HuH-7.5 (cell line): ENCODE measurements at places on chromosomes 13 and 19.

- no peak for DNase-seq
These were observed 442.2 kb upstream of the KLF12 start for GRCh38 chr13:74576420-74576819.

- DNase-seq, result no peak
These were observed 634 bp upstream of the DIAPH3 start for GRCh38 chr13:60164234-60164889.

DNA sequence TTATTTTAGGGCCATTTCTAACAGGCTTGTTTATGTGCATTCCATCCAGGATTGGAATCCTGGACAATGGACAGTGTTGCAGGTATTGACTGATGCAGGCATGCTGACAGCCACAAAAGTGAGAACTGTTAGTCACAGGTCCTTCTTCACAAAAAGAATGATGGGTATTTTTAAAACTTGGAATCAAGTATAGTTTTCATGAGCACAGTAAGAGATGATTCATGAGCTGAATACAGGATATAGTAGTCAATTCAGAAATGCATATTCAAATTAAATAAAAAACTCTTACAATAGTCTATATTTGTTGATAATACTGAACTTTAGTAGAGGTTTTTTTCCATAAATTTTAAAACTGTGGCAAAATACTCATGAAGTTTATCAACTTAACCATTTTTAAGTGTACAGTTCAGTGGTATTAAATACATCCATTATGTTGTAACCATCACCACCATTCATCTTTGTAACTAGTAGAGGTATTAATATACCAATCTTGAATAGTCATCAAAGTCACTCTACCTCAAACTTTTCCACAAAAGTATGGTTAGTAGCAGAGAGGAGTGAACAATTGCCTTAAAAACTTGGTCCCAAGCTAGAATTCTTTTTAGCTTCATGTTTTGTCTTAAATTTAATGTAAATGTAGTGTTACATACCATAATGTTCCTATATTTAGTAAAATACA lies 79.5 kb downstream of the KCNRG start:
- no peak for DNase-seq

GRCh38 chr19:14023404-14024235 lies 4.3 kb upstream of the RLN3 start:
- DNase-seq, result peak; percentile 84

DNA sequence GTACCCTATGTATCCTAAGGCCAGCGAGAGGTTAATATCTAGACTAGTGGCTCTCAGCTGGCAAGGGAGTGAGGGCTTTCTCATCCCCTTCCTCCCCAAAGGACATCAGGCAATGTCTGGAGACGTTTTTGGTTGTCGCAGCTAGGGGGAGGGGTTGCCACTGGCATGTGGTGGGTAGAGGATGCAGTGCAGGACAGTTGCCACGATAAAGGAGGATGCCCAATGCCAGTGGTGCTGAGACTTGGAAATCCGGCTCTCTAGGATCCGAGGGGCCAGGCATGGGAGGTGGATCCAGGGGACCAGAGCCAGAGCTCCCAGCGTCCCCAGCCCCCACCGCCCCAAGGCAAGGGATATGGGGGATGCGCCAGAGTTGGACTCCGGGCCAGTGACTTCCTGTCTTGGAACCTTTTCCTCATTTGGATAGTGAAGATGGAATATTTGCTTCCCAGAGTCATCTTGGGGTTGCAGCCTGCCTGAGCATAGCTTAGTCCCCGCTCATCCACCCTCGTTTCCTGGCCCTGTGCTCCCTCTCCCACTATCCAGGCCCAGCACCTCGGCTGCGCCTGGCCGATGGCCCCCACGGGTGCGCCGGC lies 4.9 kb downstream of the SSC5D start:
- DNase-seq, result no peak

DNA sequence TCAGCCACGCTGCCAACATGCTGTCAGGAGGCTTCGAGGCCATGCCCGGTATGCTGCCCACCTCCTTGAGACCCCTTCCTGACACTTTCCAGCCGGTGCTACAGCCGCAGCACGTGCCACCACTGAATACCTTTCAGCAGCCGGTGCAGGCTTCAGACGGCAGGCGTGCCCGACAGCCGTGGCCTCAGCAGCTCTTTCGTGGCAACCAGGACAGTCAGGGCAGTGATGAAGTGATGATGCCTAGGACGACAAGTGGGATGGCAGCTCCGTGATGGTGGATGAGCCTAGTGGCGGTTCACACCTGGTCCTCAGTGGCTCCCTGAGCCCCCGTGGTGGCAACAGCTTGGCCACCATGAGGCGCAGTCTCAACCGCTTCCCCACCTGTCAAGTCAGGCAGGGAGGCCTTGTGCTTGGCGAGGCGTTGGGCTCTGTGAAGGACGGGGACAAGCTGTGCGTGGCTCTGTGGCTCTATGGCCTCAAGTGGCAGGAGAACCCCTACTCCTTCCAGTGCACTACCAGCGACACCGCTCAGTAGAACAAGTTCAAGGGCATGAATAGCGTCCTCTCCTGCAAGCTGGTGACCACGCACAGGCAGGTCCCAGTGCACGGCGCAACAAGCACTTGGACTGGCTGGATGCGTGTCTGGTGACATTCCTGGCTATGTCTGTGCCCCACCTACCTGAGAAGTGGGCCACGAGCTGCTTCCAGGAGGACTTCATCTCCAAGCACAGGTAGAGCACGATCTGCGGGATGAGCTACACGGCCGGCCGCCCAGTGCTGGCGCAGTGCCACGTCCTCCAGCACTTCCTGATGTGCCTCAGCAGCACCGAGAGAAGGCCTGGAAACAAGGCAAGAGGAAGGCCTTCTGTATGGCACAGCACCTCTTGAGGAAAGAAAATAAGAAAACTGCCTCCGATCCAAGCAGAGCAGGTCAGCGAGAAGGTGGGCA lies 18.2 kb upstream of the ZNF14 start:
- DNase-seq, result no peak

DNA sequence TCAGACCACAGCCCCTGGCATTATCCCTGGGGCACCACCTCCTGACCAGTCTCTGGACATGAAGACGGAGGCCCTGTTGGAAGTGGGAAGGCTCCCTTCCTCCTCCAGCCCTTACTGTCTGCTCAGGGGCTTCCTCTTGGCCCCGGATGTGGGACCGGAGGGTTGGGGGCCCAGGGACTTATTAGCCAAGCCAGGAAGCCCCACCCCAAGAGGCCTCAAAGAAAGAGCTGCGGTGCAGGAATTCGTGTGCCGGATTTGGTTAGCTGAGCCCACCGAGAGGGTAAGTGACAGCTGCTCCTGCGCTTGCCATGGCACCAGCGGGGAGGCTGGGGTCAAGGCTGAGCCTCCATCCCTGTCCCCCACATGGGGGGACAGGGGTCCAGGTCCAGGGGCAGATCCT lies at the start of gene RETN:
RETN (plus strand) TSS at position 208 of the 400 bp plus-strand sequence. CDS start 278 bp downstream, outside the sequence.
- DNase-seq, result no peak

GRCh38 chr13:77861741-77862140 lies 56.9 kb downstream of the EDNRB start:
- DNase-seq, result no peak

GRCh38 chr13:108427355-108427754 lies 157.8 kb downstream of the TNFSF13B start:
- no peak for DNase-seq

DNA sequence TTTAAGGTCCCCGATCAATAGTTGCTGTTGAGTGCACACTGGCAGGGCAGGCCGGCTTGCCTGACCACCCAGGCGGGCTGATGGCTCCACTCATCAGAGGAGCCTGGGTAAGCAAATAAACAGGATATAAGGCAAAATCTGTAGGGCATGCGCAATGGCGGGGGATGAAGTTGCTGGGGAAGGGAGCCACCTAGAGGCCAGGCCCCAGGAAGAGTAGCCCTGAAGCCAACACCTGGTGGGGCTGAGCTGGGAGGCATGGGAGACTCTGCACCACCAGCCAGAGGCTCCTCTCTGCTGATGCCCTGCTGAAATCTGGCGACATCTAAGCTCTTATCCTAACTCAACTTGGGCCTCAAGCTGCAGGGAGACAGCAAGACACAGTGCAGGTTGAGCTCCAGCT lies 324.3 kb downstream of the ZNF536 start:
- DNase-seq, result peak; percentile 49

DNA sequence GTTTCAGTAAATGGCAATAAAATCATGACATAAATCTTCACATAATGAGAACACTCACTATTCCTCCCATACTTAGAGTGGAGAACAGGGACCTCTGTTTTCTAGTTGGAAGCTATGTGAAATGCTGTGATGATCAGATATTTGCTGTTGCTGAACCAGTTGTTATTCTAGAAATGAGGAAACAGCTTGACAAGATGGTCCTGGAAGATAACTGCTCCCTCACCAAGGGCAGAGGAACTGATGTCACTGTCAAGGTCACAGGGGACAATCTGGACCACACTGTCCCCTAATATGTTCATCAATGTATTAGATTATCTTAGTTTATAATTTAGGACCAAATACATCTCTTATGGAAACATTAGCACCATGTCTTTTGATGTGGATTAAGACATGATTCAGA lies 1173.3 kb downstream of the PCDH17 start:
- no peak for DNase-seq

GRCh38 chr19:56927791-56928207 lies 87.3 kb upstream of the PEG3 start:
- no peak for DNase-seq

- no peak for DNase-seq
These were observed 9.3 kb downstream of the NHLRC3 start for GRCh38 chr13:39047560-39047959.

DNA sequence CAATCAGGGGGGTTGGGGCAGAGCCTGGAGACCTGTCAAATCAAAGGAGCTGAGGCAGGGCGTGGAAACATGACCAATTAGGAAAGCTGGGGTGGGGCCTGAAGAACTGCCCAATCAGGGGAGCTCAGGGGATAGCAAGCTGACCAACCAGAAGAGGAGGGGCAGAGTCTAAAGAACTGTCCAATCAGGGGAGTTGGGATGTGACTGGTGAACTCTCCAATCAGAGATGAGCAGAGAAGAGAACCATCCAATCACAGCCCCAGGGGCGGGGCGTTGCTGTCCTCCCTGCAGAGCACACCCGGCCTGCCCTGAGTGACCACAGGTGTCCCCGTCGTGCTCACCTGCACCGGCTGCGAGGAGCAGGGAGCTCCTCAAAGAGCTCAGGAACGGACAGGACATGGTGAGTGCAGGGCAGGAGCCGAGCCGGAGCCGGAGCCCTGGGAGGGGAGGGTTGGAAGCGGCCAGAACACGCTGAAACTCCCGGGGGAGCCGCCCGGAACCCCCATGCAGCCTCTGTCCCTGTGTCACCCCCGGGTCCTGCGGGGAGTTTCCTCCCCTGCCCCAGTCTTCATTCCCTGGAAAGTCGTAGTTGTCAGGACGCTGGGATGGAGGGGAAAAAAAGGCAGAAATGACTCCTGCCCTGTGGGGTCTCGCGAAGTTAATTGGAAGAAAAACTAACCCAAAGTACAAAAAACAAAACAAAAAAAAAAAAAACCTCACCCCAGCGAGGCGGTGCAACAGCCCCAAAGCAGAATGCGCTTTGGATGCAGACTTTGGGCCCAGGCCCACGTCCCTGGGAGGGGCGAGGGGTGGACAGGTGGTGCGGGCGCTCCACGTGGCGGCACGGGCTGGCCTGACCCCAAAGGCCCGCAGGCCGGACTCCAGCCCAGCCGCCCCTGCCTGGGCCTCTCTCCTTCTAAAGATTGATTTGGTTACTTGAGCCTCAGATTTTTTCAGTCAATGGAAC lies at the start of gene ZNF556:
ZNF556 (plus strand) TSS at position 311 of the 967 bp plus-strand sequence; CDS start at position 398, 87 bp downstream.
- DNase-seq, result no peak

- DNase-seq, result no peak
These were observed 155.5 kb downstream of the FLT1 start for GRCh38 chr13:28339419-28339818.

DNA sequence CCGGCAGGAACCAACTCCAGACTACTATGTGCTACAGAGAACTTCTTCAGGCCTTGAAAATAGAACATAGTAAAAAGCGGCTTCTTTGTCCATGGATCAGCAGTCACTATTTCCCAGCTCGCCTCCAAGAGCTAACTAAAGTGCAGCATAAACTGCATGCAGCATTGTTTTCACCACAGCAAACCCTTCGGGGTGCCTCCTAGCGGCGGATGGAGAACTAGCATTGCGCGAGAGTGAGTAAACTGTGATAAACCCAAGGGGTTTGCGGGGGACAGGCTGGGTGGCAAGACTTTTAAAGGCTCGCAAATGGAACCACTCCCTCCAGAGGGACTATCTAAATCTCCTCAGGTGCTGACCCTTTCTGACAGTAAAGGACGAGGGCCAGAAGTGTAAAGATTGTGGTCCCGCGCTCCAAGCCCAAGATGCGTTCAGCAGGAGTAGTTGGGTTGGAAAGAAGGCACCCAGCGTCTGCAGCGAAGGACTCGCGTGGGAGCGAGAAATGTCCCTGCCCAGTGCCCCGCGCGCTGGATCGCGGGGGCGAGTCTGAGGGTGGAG lies 21.5 kb upstream of the SGCG start:
- no peak for DNase-seq

- no peak for DNase-seq
These were observed 3.5 kb upstream of the SBNO2 start for GRCh38 chr19:1177322-1178114.

DNA sequence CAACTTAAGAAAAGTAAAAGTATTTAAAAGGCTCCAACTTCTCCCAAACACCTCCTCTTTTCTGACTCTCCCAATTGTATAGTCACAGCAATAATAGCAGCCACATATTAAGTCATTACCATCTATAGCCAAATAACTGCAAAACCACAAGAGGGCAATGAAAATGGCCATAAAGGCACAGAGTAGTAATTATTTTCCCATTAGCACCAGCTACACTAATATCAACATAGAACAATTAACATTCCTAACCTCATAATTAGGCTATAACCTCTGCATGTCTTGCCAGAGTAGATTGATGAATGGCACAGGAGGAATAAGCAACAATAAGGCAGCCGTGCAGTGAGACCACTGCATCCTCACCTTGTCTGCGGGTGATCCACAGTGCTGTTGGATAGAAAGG lies 226.4 kb upstream of the SERP2 start:
- no peak for DNase-seq

- no peak for DNase-seq
These were observed 308.6 kb downstream of the GPC6 start for GRCh38 chr13:93535251-93535650.

DNA sequence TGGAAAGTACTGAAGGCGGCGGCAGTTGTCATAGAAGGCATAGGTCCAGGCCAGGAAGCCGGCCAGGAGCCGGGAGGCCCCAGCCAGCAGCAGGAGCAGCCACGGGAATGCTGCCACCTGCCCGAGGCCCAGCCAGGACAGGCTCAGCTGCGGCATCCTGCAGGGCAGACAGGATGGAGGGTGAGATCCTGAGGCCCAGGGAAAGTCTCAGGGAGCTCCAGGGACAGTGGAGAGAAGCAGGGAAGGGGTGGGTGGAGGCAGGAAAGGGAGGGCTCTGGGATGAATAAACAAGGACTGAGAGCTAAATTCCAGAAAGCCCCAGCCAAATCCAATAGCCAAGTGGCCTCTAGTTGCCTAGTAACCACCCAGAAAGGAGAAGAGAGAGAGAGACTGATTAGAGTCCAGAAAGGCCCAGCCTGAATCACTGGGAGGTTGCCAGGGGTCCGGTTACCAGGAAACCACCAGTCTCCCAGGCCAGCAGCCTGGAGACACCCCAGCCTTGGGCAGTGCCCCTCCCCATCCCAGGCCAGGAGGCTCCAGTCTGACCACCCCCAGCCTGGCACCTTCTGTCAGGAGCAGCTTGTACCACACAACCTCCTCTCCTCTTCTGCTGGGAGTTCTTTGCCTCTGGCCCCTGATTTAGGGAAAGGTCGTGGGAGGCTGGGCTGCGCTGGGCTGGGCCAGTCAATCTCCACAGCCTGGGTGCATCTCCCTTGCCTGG lies 7.5 kb upstream of the OR10H5 start:
- no peak for DNase-seq

GRCh38 chr19:4578552-4579248 lies 19.2 kb upstream of the SEMA6B start:
- peak; percentile 35 for DNase-seq

GRCh38 chr19:872266-872951 lies 12.9 kb downstream of the CFD start:
- DNase-seq, result no peak

- DNase-seq, result no peak
These were observed 48.1 kb upstream of the SERPINE3 start for GRCh38 chr13:51291341-51291740.
